Hippocampal formation (tissue), 2 donors: ENCODE measurements at places on chromosomes 16 and 17.

GRCh38 chr17:72498364-72499210 is 377.8 kb downstream of the SOX9 start:
- DNase-seq = no peak

DNA sequence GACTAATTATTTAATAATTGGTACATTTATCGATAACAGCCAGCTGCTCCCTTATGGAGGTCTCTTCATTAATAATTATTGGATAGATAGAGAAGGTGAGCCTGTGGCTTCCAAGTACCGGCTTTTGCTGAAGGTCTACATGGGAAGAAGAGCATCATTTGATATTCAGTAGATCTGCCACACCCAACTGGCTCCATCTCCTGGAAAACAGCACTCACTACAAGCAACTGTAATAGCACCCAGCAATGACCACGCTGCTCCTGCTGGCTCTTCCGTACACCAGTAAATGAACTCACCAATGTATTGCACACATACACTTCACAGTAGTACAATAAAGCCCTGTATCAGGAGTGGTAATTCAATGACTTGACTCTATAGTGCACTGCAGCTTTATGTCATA is 19.5 kb downstream of the MARVELD3 start:
- no peak for DNase-seq

DNA sequence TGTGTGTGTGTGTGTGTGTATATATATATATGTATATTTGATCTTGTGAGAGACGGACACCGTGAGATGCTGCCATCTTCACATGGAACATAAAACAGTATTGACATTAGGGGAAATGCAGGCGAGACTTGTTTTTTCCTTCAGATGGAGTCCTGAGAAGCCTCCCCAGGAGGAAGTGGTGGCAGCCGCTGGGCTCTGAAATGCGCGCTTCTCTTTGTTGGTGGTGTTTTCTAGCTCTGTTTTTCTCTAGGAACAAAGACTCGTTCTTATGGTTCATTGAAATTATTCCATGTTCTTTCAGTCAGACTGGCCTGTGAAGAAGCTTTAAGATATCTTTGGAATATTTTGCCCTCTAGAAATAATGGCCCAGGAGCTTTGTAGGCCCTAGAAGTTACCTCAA is 32.9 kb downstream of the SNX29 start:
- DNase-seq = peak; percentile 49

GRCh38 chr17:32876417-32877163 is at the start of gene MYO1D:
Gene MYO1D, minus strand, starts transcription at chr17:32877124. Its CDS starts 252 bp downstream, at chr17:32876872.
- DNase-seq = no peak

- no peak for DNase-seq
These were observed 741.1 kb downstream of the CDH11 start for GRCh38 chr16:64380751-64381150.

DNA sequence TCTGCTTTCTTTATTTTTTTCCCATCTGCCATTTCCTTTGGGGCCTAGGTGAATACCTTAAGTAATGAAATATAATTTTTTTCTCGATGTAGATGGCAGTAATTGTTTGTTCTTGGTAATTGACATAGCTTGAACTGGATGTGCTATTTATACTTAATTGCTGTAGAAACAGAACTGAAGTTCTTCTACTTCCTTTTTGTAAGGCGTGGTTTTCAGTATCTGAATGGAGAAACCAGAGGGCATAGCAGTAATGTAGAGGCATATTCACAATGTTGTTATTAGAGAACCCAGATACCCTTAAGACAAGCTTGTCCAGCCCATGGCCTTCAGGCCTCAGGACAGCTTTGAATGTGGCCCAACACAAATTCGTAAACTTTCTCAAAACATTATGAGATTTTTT is 16.4 kb downstream of the ATP6V0A1 start:
- no peak for DNase-seq

DNA sequence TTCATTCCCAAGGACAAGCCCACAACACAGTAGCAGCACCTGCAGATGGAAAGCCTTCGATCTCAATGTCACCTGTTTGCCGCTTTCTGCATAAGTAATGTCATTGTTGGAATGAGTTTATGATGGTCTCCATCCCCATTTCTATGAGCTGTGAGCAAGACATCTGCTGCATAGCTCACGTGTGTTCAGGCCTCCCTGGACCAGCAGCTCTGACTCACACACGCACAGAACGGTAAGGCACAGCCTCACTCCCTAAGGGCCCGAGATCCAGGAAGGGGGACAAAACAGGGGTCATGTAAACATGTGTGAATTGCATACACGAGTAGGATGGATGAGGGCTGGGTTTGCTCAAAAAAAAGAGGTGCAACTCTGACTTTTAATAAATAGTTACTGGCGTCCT is 223.1 kb downstream of the SOX9 start:
- no peak for DNase-seq

GRCh38 chr16:67228034-67228785 is 1.3 kb downstream of the TMEM208 start:
- no peak for DNase-seq

DNA sequence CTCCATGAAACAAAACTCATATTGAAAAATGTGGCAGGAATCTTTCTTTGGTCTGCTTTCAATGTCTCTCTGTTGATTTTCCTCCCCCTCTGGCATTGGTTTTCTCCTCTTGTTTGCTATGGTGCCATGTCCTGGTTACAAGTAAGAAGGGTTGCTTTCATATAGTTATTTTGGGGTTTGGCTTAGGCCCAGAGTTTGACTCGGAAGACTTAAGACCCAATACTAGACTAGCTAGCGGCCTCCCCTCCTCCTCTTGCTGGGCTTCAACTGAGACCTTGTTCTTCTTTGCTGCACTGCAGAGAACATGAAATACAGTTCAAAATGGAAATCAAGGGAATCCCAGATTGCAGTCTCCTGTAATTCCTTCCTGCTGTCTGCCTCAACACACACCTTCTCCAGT is 30.0 kb upstream of the CLEC18A start:
- no peak for DNase-seq

DNA sequence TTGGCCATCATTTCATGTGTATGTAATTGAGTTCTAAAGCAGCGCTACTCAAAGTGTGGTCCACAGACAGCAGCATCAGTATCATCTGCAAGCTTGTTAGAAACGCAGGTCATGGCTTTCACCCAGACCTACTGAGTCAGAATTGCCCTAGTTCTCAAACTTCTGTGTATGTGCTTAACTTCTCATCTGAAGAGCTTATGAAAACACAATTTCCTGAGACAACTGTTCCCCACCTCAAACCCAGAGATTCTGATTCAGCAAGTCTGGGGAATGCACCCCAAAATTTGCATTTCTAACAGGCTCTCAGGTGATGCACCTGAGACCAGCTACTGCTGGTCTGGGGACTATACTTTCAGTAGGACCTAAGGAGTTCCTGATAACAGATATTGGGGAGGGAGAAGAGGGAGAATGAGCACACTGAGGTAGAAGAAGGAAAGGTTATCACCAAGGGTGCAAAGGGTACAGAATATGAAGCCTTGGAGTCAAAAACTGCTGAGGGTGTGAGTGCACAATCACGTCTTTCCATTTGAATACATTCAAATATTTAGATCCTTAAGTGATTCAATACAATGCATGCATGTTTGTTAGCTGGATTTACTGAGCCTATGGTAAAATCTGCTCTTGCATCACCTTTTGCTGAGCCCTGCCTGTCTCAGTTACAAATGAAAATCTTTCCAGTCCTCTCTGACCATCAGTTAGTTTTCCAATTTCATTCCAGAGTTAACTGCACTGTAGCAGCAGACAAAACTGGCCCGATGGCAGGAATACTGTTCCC is 29.2 kb upstream of the SKAP1 start:
- no peak for DNase-seq

DNA sequence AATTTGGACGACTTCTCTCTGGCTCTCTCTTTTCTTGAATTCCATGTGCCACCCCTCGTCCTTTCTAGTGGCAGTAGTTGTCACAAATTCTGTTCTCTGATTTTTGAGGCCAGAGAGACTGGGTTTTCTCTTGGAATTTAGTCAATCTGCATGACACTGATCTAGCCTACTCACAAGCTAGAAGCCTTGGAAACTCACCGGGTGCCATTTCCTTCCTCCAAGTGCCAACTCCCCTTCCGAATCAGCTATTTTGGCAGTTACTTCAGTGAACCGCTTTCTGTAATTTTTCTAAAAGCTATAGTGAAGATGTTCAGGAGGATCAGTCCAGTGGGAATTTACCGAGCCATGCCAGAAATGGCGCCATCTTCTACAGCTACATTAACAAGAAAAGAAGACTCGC is 228.9 kb downstream of the PMP22 start:
- DNase-seq = no peak

- DNase-seq = peak; percentile 85
These were observed 69.3 kb upstream of the TOB1 start for GRCh38 chr17:50935221-50935995.

DNA sequence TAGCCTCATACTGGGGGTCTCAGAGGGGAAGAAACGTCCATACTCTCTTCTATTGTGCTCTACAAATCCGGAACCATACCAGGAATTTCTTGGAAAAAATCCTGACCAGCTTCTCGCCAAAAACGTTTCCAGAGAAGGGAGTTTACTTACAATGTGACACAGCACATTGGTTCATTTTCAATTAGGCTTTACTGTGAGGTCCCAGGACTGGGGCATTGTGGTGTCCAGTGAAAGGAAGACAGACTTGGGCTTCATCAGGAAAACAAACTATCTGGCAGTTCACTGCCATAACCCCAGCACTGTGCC is 14.7 kb downstream of the MPP2 start:
- DNase-seq = no peak

- DNase-seq = no peak
These were observed 6.6 kb downstream of the NOTUM start for GRCh38 chr17:81954131-81955057.

- no peak for DNase-seq
These were observed 204.5 kb upstream of the RPL38 start for GRCh38 chr17:73998653-73999645.

GRCh38 chr16:1129106-1129960 is 23.6 kb upstream of the CACNA1H start:
- DNase-seq = no peak

DNA sequence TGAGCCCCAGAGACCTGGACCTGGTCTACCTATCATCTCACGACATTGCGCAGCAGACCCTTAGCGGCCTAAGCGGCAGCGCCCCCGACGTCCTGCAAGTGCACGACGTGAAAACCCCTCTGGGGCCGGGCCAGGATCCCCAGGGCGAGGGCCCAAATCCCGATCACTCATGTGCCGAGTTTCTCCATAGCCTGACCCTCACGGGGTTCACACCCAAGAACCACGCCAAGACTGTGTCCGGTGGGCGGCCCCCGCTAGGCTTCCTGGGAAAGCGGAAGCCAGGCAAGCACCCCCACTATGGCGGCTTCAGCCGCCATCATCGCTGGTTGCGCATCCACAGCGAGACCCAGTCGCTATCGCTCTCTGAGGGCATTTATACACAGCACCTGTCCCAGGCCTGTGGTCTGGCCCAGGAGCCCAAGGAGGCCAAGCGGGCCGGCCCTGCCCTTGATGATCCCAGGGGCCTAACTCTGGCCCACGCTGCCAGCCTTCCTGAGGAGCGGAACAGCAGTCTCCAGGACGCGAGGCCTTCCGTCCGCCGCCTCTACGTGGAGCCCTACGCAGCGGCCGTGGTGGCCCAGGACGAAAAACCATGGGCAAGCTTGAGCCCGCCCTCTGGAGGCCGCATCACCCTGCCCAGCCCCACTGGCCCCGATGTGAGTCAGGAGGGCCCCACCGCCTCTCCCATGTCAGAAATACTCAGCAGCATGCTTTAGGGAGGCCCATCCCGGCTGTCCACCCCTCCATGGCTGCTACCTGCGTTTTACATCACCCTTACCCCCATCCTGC is 82.8 kb upstream of the NOG start:
- no peak for DNase-seq

DNA sequence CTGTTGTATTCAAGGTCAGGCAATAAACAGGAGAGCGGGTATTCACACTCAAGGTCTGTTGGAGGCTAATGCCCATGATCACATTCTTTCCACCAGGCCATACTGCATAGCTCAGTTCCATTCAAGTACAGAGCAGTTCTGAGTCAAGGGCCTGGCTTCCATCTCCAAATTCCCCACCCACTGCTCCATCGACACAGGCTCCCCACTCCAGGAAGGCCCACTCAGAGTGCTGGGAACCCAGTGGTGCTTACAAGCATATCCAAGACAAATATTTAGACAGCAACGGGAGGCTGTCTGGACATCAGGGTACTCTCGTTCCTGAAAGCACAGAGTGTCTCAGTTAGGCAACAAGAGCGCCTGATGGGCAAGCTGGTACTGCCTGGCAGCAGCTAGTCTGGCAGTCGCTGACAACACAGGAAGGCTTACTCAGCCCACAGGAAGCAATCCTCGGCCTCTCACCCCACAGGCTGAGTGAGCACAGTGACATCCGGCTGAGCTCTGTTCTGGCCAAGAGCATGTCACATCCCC is 40.9 kb downstream of the RFFL start:
- peak; percentile 91 for DNase-seq

DNA sequence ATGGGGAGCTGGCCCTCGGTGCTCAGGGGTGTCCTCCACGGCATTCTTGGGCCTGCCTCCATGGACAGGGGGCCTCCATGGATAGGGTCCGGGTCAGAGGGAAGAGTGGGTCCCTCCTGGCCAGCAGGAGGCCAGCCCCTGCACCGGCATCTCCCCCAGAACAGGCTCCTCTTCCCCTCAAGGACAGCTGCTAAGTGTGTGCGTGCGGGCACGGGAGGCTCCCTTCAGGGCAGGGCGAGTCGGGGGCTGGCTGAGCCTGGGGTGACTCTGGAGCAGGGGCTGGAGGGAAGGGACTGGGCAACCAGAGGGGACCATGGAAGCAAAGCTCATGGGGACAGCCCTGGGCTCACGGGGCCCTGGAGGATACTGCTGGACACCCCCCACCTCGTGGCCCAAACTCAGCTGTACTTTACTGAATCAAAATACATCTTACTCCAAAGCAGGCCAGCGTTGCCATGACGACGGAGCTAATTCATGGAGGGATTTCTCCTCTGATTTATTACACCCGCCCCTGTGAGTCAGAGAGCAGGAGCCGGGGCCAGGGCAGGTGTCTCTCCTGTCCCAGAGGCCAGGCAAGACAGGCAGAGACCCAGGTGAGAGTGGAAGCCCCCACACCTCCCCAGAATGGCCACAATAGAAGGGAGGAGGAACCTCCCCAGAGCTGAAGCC is 2.1 kb downstream of the CASKIN1 start:
- no peak for DNase-seq

DNA sequence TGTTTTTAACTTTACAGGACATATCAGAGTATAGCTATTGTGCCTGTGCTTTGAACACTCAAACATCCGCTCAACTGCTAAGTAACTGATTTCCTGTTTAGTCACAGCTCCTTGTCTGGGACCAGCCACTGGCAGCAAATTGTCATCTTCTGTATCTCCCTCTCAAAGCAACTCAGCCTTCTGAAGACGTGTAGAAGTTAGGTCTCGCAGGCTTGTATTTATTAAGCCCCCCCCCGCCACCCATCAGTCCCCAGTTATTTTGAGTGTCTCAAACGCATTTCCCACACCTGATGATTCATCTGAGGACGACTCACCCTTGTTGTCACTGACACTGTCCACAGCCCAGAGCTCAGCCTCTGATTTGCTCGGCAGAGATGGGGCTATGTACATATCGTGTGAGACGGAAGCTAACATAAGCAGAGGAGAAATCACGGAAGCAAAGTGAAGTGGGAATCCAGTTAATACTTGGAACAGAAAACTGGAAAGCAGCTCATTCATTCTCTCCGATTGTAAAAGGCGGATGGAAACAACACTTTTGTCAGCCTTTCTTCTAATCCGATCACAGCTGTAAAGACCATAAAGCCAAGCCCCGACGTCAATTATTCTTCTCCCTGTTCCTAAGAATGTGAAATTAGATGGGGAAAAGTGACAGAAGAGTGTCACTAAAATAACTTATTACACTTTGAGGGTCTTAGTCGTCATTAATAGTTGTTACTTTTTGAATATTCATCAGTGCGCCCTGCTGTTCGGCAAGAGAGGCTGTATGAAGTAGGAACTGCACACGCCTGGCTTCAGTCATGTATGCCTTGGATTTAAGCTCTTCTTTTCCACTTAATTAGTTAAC is 64.2 kb downstream of the PITPNC1 start:
- no peak for DNase-seq
